ENCODE measurements at places on chromosomes 3 and 15.

DNA sequence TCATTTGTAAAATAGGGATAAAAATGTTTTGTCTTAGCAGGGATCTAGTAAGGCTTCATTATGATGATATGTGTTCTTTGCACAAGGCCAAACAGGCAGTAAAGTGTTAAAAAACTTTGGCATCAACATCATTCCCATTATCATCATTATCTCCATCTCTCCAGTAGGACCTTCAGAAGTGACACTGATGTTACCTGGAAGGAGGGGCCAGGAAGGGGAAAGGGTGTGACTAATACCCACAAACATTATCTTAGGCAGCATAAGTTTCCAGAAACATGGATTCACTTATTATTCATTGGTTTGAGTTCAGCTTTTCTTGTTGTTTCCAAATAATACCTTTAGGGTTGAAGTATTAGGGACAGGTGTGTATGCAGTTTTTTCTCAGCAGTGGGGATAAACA, 399.6 kb downstream of the PTPRG start:
- no peak for DNase-seq

DNA sequence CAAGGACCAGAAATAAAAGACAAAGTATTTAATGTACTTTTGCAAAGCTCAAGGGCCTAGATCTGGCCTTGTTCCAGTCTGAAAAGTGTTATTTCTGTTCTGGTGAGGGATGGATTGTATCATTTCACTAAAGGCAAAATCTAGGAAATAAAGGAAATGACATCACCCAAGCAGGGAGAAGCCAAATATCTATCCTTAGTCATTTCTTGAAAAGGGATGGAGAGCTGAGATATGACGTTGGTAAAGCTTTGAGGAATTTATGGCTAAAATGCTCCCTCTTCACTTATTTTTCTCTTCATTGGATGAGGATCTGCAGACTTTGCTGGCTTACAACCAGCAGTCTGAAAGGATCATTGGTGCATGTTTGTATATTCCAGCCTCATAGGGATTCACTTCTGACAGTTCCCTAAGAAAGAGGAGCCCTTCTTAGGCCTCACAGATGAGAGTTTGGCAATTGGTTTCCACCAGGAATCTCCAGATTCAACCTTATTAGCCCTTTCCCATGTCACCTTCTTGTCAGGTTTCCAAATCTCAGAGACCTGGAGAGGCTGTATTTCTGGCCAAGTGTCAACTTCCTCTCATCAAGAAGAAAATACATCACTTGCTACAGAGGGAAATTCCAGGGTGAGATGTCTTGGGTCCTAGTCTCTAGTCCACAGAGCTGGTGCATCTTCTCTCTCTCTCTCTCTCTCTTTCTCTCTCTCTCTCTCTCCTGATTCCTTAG, 93.7 kb upstream of the BOC start:
- peak; percentile 37 for DNase-seq

DNA sequence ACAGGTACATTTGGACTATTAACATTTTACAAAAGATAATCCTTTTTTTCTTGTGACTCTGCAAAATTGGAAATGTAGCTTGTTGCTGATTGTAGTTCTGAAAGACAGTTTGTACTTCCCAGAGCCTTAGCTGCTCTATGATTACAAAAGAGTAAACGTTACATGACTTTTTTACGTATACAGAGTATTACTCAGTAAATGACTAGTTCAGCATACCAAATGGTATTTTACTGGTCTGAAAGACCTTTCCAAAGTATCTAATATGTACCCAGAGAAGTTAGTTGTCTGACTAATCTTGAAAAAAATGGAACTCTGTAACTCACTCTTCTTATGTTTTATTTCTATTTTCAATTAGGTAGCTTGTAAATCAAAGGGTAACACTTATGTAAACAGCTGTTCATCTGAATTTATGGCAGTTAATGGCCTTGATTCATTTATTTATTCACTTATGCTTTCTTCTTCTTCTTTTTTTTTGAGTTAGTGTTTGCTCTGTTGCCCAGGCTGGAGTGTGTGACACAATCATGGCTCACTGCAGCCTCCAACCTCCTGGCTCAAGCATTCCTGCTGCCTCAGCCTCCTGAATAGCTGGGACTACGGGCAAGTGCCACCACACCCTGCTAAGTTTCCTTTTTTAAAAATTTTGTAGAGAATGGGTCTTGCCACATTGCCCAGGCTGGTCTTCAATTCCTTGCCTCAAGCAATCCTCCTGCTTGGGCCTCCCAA, 151.7 kb downstream of the C3orf38 start:
- DNase-seq: no peak

DNA sequence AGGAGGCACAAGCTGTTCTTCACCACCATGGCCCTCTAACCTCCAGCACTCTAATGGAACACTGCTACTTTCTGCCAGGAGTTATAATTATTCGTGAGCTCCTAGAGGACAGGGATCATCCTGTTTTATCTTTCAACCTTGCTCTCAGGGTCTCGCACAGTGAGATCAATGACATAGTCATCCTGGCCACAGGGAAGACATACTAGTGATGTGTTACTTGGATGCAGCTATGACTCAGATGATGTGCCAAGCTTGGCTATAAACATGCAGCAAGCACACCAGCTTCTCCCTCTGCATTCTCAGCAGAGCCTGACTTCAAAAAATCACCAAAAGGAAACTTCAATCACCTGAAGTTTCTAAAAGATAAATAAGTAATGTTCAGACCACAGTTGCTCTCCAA, 203.8 kb upstream of the HES1 start:
- no peak for DNase-seq

DNA sequence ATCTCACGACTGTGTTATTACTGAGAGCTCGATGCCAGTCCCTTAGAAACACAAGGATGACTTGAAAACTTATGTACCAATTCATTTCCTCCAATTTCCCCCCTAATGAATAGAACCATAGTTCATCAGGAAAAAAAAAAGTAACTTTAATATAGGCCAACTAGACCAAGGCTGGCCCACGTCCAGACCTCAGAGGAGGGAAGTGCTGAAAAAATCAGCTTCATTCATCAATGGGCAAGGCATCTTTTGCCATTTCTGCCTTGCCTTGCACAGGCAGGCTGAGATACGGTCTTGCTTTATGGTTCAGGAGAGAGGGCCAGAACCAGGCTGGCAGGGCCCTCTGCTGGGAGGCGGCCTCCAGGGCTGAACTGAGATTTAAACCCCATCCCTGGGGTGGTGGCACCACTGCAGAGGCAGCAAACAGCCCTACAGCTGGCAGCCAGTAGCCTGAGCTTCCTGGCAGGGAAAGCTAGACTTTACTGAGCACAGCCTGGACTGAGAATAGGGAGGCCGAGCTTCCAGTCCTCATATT, 104.1 kb upstream of the TNFAIP8L3 start:
- DNase-seq: no peak

DNA sequence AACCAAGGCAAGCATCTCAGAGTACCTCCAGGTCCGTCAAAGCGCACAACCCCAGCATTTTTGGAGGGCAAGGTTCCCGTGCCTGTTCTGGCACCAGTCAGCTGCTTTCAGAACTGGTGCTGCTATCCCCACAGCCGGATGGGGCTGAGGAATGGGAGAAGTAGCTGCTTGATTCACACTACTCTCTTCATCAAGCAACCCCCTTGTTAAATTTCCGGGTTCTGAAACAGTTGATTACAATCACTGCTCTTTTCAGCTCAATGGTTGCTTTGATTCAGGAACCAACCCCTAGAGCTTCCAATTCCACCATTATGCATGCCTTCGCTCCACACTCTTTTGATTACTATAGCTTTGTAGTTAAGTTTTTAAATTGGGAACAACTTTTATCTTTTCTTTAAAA, 12.3 kb upstream of the UBA7 start:
- no peak for DNase-seq

GRCh38 chr15:92882697-92883162, 17.4 kb upstream of the CHD2 start:
- no peak for DNase-seq

- peak; percentile 81 for DNase-seq
Measured at GRCh38 chr3:71537211-71537611, 46.3 kb downstream of the FOXP1 start.

DNA sequence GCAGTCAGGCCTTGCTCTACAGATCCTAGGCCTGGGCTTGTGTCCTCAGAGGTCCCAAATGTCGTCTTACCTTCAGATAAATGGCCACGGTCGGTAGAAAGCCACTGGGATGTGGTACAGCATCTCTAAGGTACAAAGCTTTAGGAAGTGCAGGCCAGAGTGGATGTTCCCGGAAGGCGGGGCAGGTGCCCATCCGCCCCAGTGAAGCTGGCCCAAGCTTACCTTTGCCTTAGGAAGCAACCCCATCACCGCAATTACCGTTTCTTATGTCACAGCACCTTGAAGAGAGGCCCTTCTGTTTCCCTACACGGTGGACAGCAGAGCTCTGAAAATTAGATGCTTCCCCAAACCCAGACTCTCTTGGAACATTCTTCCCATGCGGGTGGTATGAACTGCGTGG, 240.1 kb upstream of the LYSMD4 start:
- DNase-seq: no peak

DNA sequence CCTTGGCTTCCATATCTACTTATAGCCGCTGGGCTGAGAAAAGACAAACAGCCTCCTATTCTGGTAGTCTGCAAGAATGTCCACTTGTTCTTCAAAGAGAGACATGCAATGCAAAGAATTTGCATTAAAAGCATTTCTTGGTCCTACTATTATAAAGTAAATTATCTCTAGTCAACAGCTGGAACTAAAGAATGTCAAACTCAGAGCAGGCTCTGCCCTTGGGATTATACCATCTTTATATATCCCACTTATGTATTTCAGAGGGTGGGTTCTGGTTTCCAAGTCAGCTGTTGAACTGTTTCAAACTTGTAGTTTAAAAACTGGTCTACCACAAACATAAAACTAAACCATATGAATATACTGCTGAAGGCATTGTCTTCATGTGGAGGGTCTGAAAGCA, 7.0 kb upstream of the ACTC1 start:
- no peak for DNase-seq

GRCh38 chr3:172705170-172705569, 5.7 kb downstream of the NCEH1 start:
- DNase-seq: no peak

DNA sequence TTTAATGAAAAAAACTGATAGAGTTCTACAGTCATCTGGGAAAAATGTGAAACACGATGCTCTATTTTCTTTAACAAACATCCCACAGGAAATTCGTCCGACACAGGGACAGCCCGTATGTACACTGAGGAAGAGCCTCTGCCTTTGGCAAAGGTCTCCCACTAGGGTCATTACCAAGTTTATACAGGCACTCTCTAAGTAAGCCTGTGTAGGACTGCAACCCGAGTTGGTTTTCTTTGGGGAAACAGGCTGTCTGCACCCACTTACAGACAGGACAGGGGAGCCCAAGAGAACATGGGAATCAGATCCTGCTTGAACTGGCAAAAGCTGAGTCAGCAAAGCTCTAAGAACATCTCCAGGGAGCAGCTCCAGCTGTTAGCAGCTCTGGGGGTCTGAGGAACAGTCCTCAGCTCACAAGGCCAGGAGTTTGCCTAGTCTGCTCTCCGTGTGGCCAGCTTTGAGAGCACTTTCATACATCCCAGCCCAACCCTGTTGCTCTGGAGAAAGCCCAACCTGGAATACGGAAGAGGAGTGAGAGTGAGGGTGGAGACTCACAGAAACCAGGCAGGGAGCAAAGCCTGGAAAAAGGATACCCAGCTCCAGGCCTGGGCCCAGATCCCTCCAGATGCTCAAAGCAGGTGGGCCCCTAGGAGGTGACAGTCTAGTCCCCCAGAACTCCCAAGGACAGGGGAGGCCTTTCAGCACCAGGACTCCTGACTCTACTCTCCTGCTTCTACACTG, 1.9 kb downstream of the TBC1D2B start:
- peak; percentile 93 for DNase-seq

GRCh38 chr3:131518680-131519079, 15.9 kb upstream of the MRPL3 start:
- DNase-seq: no peak

DNA sequence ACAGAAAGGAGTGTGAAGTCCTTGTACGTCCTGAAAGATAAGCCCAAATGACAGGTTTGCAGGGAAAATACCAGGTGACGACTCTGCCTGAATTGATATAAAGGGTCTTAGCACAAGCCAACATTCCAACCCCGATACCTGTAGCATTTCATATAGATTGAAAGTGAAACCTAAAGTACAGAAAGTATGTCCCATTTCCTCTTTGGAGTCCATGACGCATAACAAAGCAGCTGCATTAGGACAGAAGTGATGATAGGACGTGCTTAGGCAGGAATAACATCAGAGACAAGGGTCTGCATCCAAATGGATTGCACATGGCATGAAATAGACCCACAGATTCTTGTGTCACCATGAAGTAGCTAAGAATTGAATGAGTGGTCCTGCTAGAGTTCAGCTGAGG, 187.0 kb upstream of the ROBO1 start:
- no peak for DNase-seq

GRCh38 chr3:172324611-172325203, 123.5 kb downstream of the GHSR start:
- no peak for DNase-seq

- no peak for DNase-seq
Measured at GRCh38 chr3:172560026-172560425, 36.8 kb upstream of the TNFSF10 start.

- DNase-seq: no peak
Measured at GRCh38 chr3:133865136-133865855, 30.4 kb downstream of the RAB6B start.

GRCh38 chr15:52496175-52496574, 32.5 kb downstream of the MYO5A start:
- no peak for DNase-seq
